ENCODE measurements at places on chromosomes 12 and 14.

- no peak for DNase-seq
Measured at GRCh38 chr12:130053651-130054069, 108.6 kb upstream of the FZD10 start.

- no peak for DNase-seq
Measured at GRCh38 chr14:89452281-89452680, 35.2 kb upstream of the FOXN3 start.

DNA sequence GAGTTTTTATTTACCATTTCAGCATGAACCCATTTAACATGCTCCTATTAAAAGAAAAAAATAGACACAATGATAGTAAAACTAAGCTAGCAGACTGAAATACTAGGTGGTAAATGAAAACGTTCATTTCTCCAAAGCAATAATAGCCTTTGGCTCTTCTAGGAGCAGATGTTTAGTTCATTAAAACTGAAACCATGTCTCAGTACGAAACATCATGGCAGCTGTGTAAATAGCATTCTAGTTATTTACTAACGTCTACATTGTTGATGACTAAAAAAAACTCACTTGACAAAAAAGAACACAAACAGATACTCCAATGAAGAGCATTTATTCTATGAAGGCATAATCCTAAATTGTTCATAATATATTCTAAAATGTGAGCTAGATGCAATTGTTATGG lies 17.9 kb downstream of the RECQL start:
- no peak for DNase-seq

DNA sequence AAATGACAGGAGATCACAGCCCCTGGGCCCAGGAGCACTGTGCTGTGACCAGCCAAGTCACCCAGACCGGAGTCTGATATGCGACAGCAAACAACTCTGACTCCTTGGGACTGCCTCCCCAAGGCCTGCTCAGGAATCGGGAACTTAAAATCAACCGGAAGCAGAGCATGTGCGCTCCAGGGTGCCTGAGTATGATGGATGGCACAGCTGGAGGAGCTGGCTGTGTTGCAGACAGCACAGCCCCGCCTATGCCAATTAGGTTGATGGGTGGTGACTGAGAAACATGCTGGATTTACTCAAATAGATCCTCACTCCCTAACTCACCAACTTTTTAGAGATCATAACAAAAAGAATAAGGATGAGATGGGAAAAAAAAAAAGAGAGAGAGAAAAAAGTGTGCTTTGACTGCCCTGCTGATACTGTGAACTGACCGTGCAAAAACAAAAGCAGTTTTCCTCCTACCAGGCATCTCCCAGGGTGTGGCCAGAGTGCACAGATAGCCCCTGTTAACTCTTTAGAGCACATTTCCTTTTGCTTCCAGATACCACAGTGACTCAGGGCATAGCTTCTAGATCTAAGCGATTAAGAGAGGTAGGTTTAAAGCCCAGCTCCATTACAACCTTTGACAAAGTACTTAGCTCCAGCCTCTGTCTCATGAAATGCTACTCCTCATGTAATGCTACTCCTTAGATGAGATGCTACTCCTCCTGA lies 27.4 kb upstream of the STON2 start:
- DNase-seq: peak; percentile 7

DNA sequence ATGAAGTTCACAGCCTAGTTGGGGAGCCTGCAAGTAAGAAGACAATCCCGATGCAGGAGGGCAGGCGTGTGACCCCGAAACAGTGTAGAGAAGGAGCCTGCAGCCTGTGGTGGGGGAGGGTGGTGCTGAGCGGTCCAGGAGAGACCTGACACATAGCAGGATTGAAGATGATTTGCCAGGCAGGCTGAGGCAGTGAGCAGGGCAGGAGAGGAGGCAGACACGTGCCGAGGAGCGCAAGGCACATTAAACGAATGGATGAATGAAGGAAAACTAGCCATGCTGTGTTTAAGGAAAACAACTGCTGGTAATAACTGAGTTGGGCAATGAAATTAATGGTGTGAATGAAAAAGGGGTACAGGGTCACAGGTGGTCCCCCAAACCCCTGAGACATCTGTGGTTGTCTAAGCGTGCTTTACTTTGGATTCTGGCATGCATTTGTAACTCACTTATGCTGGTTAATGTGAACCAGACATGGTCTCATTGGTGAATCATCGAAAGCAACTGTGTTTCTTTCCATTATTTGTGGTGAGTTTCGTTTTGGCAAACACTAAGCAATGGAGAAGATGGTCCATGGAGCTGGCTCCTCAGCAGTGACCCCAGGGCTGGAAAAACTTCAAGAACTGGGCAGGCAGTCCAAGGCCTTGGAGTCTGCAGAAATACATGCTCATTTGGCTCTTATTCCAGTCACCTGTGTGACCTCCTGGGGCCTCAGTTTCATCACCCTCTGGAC lies 96.9 kb upstream of the EVL start:
- no peak for DNase-seq

GRCh38 chr14:21915826-21916225 lies 242.2 kb upstream of the OR4E1 start:
- DNase-seq: no peak
